ENCODE measurements at places on chromosomes 16 and 17.

DNA sequence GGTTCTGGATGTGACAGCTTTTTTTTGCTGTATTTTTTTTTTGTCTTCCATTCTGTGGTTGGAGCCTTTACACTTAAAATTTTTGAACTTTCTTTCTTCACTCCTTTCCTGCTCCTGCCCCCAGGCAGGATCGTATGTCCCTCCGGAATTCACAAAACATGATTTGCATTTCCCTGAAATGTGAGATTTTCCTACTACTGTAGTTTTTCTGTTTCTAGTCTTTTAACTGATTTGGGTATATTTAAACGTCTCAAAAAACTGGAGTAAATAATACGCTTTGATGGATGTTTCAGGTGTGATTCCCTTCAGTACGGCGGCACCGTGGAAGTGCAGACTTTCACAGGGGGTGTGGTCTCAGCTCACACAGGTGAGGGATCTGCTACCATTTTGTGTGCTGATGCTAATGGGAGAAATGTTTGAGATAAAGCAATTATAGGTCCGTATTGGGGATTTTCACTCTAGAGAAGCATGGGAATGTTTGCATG is 686 bp downstream of the SRCAP start:
- no peak for DNase-seq

GRCh38 chr17:78738698-78739097 is 43.4 kb downstream of the CYTH1 start:
- DNase-seq, result no peak

- peak; percentile 50 for DNase-seq
Measured at GRCh38 chr17:42405963-42406495, 17.0 kb downstream of the CAVIN1 start.

DNA sequence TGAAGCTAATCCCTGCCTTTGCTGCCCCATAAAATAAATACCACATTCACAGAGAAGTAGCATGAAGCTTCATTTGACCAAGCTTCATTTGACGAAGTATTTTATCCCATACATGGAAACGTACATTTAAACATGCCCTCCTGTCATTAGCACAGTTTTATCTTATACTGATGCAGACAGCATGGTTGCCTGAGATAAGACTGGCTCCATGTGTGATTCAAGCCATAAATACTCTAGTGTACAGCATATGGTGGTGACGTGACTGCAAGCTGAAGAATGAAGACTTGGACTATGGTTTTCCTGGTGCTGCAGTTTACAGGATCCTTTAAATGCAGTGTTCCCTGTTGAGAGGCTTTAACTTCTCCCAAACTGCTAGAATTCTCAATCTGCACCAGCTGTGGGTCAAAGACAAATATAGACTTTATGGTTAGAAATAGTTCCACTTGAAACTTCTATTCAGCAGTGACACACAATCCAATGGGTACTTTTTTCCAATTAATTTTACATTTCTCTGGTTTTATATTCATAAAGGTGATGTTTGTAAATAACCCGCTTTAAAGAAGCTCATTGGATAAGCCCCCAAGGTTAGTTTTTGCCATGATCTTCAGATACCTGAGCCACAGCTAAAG is 64.9 kb downstream of the CYB561 start:
- DNase-seq, result no peak

- no peak for DNase-seq
Measured at GRCh38 chr17:74599448-74599939, 7.4 kb upstream of the CD300LD start.

- DNase-seq, result no peak
Measured at GRCh38 chr17:27824745-27825144, 24.4 kb upstream of the NOS2 start.

DNA sequence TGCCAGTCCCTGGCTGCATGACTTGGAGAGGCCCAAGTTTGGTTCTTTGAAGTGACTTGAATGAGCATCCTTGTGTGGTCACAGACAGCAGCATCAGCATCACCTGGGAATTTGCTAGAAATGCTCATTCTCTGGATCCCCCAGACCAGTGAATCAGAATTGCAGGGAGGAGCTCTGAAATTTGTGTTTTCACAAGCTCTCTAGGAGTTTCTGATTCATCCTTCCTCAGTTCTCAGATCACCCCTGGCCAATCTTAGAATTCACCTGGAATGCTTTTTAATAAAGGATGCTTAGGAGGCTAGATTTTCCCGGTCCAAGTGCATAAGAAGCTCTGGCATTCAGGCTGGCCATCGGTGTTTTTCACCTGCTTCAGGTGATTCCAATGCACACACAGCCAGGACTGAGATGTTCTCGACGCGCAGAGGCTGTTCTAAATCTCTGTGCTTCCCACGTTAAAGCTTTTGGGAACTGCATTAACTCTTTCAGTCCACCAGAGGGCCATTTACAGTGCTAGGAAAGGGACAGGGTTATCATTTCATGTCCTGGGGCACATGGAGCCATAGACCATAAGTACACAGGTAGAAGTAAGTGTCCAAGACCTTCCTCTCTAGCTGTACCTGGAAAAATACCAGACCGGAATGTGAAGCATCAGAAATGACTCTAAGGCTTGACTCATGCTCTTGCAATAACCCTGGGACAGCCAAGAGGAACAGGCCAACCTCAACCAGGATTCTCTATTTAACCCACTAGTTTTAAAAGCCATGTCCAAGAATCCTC is 85.7 kb upstream of the XYLT1 start:
- no peak for DNase-seq

GRCh38 chr17:80443916-80444643 is 29.1 kb downstream of the ENDOV start:
- DNase-seq, result no peak

- no peak for DNase-seq
Measured at GRCh38 chr17:82938873-82939620, 99.2 kb upstream of the ZNF750 start.

DNA sequence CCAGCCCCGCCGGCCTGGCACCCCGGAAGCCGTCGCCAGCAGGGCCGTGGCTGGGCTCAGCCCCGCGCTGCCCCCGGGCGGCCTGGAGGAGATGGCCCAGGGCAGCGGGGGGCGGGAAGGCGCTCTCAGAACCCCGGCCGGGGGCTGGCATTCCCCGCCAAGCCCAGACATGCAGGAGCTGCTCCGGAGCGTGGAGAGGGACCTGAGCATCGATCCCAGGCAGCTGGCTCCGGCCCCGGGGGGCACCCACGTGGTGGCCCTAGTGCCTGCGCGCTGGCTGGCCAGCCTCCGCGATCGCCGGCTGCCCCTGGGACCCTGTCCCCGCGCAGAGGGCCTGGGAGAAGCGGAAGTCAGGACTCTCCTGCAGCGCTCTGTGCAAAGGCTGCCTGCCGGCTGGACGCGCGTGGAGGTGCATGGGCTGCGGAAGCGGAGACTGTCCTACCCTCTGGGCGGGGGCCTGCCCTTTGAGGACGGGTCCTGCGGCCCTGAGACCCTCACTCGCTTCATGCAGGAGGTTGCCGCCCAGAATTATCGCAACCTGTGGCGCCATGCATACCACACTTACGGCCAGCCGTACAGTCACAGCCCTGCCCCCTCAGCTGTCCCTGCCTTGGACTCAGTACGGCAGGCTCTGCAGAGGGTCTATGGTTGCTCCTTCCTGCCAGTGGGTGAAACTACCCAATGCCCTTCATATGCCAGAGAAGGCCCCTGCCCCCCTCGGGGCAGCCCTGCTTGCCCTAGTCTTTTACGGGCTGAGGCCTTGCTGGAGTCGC is 551 bp downstream of the WDR81 start:
- DNase-seq, result no peak

GRCh38 chr17:36598951-36599401 is 2.4 kb upstream of the MRM1 start:
- DNase-seq, result no peak

DNA sequence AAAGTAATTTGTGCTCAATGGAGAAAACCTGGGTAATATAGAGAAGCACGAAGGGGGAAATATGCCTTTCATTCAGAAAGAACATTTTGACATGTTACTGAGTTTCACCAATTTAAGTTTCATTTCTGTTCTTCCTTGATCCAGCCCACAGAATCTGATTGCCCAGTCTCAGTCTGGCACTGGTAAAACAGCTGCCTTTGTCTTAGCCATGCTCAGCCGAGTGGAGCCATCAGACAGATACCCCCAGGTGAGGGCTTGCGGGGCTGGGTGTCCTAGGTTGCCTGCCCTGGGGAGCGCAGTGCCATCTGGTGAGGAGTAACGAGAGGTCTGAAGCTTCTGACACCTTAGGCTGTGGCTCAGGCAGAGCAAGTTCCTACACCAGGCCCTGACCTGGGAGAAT is 17.7 kb downstream of the DDX19A start:
- DNase-seq, result no peak

DNA sequence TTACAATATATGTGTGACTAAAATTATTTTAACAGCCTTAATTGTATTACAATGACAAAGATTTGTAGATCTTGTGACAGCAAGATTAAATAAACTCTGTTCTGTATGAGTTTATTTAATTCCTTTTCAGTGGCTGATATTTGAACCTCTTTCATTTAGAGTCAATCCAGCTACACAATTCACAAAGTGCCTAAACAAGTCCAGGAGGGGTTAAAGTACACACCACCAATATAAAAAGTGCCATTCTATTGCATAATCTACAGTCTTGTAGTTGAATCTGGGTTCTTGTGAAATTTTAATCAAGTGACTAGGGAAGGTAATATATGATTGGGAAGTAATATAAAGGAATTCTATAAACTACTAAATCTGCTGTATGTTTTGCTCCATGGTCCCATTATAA is 3.9 kb upstream of the NFAT5 start:
- DNase-seq, result no peak

DNA sequence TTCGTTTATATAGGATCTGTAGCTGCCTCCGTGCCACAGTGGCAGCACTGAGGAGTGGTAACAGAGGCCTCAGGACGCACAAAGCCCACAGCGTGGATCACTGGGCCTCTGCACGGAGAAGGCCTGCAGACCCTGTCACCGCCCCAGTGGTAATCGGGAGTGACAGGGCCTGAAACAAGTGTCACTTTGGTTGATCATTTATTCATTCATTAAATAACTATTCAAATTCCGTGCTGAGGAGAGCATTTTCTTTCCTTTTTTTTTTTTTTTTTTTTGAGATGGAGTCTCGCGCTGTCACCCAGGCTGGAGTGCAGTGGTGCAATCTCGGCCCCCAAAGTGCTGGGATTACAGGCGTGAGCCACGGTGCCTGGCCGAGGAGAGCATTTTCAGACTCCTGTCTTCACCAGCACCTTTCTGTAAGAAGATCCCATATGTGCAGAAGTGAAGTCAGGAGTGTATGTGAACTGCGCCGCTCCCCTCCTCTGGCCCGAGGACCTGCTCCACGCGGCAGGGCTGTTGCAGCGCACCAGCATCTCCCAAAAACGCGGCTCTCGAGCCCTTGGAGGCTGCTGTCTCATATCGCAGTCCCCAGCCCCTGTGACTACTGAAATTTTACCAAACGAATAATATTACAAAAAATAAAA is 44.9 kb upstream of the TRAP1 start:
- DNase-seq, result no peak

DNA sequence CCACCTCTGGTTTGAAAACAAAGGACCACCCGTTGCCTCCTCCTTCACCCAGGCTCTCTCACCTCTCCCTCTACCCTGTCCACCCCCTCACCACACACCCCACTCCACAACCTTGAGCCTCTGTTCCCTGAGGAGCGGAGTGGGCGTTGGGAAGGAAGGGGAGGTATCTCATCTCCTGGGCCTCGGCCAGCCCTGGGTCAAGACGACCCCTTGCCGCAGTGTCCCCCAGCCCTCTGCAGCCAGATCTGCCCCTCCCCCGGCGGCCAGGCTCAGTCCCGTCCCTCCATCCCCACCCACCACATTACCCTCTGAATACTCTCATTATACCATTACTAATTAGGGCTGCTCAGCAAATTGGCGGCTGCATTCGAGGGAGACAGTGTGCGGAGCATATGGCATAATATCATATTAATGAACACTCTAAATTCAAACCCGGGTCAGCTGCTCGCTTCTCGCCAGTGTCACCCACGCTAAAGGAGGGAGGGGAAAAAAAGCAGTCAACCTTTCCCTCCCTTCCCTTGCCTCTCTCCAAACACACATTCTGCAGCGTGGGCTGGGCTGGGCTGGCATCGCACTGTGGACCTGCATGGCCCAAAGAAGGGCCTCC is 123.2 kb upstream of the LHX1 start:
- DNase-seq, result no peak

- DNase-seq, result no peak
Measured at GRCh38 chr16:80971819-80972218, 34.9 kb downstream of the CMC2 start.

GRCh38 chr16:24070851-24071250 is 185.3 kb upstream of the CACNG3 start:
- no peak for DNase-seq

- DNase-seq, result no peak
Measured at GRCh38 chr16:24984903-24985675, 30.1 kb downstream of the ARHGAP17 start.

- DNase-seq, result no peak
Measured at GRCh38 chr16:11194913-11195312, 61.1 kb downstream of the SOCS1 start.

GRCh38 chr17:958712-959451 is 20.7 kb downstream of the NXN start:
- DNase-seq, result no peak
